ENCODE measurements at places on chromosomes 3 and 15.

DNA sequence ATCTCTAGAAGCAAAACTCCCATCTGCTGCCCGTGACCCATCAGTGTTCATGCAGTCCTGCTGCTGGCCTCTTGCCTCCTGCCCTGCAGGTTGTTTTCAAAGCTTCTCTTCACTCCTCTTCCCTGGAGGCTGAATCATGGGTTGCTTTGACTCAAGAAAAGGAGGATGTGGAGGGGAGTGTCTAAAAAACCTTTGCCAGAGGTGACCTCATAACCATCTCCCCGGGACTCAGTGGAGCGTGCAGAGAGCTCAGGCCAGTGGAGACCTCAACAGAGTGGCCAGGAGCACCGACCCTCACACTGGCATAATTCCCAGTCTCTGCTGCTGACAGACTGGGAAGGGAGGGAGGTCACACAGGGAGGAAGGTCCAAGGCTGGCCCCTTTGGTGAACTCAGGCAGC, 60.9 kb upstream of the ITGA11 start:
- DNase-seq: no peak

GRCh38 chr3:149134575-149134974, 5.1 kb downstream of the HPS3 start:
- no peak for DNase-seq

GRCh38 chr15:77287385-77287784, 132.5 kb downstream of the PEAK1 start:
- DNase-seq: no peak

- DNase-seq: no peak
Observed at GRCh38 chr3:172107403-172107802, 68.0 kb downstream of the FNDC3B start.

- DNase-seq: no peak
Observed at GRCh38 chr3:44899683-44900367, 25.4 kb downstream of the TGM4 start.

DNA sequence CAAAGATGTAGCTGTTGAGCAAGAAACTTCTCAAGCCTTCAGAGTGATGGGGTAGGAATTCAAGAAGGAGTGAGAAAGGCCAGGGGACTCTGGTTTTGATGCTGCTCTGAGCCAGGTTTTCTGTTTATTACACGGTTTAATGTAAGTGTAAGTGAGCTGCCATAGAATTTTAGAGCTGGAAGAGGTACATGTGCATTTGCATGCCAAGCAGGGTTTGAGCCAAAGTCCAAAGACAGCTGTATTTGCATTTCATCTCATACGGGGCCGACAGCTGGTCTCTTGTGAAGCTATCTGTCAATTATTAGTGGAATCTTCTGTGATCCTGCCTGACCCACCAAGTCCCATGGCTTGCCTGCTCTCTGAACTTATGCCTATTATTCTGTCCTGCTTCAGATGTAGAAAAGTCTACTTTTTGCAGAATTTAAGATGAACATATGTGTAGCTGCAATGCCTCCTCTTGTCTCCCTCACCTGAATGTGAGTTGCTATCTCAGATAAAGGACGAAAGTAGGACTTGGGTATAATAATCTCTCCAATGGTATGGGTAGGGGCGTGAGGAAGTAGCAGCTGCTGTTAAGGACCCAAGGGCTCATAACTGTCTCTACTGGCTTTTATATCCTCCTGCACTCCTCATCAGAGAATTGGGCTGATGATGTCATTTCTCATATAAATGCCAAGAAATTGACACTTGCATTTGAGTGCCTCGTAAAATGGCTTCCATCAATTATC, 160.0 kb downstream of the SQOR start:
- no peak for DNase-seq

GRCh38 chr15:57537072-57537471, 54.6 kb upstream of the MYZAP start:
- peak; percentile 95 for DNase-seq

- no peak for DNase-seq
Observed at GRCh38 chr3:149216193-149216869, 5.3 kb downstream of the CP start.

GRCh38 chr3:185325946-185326791, 36.8 kb upstream of the MAP3K13 start:
- no peak for DNase-seq

- no peak for DNase-seq
Observed at GRCh38 chr3:23567917-23568316, 237.8 kb upstream of the UBE2E1 start.

DNA sequence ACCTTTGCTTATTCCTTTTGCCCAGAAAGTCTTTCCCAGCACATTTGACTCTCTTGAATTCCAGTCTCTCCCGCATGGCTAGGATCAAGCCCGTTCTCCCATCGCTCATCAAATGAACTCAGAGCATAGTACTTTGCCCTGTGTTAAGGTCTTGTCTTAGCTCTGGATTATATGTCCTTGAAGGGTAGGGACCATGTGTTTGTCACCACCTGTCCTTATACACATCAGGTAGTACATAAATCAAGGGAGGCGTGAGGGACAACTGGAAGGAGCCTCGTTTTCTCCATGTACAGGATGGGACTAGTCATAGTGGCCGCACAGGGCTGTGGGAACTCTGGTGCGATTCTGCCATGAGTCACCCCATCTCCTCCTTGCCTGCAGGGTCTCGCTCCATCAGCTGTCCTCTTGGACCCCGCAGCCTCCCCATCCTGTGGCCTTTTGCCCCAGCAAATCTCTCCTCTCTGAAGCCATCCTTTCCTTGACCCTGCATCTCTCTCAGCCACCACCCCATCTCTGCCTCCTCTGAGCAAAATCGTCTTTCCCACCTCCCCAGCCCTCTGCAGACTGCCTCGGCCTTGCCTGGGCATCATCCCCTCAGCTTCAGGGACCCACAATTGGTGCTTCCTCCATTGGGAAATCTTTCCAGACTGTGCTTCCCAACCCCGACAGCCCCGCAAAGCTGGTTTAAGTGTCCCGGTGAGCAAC, 33.4 kb upstream of the RAB6B start:
- no peak for DNase-seq

DNA sequence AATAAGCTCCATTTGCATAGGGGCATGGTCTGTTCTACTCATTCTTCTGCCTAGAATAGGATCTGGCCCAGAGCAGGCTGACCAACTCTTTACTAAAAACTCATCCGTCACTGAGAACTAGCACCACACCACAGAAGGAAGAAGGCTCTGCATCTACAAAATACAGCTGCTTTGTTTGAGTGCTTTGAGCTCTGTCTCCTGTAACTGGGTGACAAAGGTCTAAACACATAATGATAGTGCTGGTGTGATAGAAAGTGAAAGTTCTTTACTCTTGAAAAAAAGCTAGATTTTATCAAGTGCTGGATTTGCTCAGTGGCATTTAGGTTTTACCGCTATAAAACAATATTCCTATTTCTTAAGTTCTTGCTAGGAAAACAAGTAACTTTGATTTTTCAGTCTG, 140.7 kb downstream of the FHIT start:
- DNase-seq: no peak

GRCh38 chr3:160449636-160450598, at the start of gene TRIM59:
TRIM59 (minus strand) TSS chr3:160449786; CDS start chr3:160439183, 10,603 bp downstream.
- no peak for DNase-seq

- no peak for DNase-seq
Observed at GRCh38 chr3:108305484-108306172, 9.3 kb downstream of the HHLA2 start.

GRCh38 chr3:61181874-61182273, 69.4 kb downstream of the FHIT start:
- DNase-seq: no peak

DNA sequence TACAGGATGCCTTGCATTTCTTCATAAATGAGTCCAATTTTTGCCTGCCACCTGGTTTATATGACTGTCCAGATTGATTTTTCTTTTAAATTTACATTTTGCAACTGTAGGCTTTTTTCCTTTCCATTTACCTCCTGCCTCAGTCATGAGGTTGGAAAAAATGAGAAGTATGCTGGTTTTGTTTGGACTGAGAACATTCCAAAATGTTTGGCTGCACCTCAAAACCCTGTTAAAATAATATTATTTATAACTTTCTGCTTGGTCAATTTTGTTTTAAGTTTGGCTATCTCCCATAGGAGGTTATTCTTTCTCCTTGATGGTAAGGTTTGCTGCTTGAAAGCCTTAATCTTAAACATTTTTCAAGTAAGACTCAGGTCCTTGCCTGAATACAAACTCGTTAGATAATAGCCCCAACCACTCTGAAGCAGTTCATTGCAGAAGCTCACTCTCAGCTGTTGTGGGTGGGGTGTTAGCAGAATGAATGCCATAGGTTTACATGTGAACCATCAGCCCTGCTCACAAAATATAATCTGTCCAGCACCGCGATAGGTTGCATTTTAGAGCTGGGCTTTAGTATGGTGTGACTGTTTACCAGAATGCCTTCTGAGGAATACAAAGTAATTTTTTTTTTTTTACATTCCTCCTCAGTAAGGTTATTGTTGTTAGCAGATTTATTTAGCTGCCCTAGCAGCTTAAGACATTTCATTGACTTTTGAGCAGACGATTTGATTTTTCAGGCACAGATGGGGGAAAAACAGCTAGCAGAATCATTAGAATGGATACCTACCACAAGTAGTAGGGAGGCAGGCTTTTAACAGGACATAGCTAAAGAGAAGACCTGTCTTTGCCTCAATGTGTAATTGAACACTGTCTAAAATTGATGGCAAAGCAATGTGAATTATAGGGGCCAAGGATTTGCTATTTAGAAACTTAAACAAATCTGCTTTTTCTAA, 630.8 kb upstream of the KCNMB2 start:
- no peak for DNase-seq

DNA sequence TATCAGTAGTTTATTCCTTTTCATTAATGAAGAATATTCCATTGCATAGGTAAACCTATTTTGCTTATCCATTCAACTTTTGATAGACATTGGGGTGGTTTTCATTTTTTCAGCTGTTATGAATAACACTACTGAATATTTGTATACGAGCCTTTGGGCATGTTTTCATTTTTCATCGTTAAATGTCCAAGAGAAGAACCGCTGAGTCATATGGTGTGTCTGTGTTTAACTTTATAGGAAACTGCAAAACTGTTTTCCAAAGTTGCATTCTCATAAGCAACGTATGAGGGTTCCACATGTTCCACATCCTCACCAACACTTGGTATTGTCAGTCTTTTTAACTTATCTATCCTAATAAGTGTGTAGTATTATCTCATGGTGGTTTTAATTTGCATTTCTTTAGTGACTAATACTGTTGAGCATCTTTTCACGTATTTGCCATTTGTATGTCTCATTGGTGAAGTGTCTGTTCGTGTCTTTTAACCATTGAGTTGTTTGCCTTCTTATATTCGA, 33.8 kb downstream of the REC114 start:
- no peak for DNase-seq

DNA sequence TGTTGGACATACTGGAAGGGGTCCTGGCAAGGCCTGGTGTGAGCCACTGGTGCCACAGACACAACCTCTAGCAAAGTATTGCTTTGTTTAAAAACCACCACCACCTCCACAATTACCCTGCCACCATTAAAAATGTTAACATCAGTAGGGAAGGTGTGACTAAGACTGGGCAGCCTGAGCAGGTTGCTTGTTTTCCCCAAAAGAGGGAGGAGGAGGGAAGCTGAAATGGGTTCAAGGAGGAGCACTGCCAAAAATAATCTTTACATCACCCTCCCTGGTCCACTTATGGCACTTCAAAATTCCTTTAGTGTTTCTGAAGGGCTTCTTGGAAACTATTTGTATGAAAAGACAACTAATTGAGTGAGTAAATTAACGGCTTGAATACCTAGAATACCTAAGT, 99.8 kb upstream of the FGF7 start:
- DNase-seq: no peak

- no peak for DNase-seq
Observed at GRCh38 chr3:167740961-167741587, 5.6 kb downstream of the SERPINI1 start.

GRCh38 chr15:66963710-66964109, 101.7 kb upstream of the SMAD3 start:
- no peak for DNase-seq

GRCh38 chr3:178083906-178084866, 452.1 kb upstream of the KCNMB2 start:
- DNase-seq: peak; percentile 53
